ENCODE measurements at places on chromosomes 6 and 20.

DNA sequence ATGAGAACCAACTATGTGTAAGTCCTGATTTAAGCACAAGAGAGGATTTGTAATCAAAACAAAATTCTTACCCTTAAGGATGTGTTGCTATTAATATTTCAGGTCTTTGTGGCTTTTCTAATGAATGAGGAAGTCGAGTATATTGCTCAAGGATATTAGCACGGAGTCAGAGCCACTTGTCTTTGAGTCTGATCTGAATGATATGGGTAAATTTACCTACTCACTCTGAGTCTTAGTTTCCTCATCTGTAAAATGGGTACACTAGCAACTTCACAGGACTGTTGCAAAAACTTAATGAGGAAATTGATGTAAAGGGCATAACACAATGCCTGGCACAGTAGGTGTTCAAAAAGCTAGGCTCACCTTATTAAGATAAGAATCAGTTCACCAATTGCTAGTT lies 30.0 kb upstream of the QKI start:
- no peak for DNase-seq

DNA sequence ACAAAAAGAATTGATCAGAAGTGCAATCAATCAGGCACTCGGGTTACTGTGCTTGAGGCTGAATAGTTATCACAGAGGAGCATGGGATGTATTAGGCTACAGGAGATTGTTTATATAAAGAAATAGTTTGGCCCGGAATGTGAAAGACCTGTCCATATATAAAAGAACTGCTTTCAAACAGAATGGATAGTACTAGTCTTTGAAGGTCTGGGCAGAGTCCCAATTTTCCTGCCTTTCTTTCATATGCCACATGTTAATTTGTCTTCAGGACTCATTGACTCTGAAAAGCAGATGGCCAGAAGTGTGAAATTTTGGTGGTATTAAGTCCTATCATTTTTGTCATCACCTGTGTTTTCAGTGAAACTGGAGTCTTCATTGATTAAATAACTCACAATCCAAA lies 314.5 kb downstream of the EYA4 start:
- DNase-seq, result no peak

GRCh38 chr6:84597238-84597875 lies 167.0 kb downstream of the TBX18 start:
- no peak for DNase-seq

GRCh38 chr6:33114406-33114805 lies 38.6 kb downstream of the HLA-DPB1 start:
- DNase-seq, result no peak

- DNase-seq, result no peak
Measured at GRCh38 chr6:206264-206663, 86.0 kb upstream of the DUSP22 start.

DNA sequence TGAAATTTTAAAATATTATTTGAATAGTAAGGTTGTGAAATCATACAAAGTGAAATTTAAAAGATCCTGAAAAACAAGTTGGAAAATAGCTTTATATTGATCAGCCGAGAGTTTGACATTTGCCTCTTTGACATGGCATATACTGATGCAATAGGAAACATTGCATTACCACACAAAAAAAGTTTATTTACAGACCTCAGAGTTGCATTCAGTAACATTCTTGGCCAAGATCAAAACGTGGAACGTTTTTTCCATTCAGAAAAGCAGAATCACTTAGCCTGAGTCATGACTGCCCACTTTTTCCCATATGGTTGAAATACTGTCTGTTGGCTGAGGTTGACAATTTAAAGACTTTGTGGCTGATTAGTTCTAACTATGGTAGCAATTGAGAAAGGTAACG lies 55.1 kb upstream of the BACH2 start:
- DNase-seq, result no peak

GRCh38 chr20:59752704-59753460 lies 148.5 kb downstream of the PHACTR3 start:
- DNase-seq, result no peak

GRCh38 chr6:3422435-3423070 lies 34.3 kb downstream of the SLC22A23 start:
- DNase-seq, result no peak

DNA sequence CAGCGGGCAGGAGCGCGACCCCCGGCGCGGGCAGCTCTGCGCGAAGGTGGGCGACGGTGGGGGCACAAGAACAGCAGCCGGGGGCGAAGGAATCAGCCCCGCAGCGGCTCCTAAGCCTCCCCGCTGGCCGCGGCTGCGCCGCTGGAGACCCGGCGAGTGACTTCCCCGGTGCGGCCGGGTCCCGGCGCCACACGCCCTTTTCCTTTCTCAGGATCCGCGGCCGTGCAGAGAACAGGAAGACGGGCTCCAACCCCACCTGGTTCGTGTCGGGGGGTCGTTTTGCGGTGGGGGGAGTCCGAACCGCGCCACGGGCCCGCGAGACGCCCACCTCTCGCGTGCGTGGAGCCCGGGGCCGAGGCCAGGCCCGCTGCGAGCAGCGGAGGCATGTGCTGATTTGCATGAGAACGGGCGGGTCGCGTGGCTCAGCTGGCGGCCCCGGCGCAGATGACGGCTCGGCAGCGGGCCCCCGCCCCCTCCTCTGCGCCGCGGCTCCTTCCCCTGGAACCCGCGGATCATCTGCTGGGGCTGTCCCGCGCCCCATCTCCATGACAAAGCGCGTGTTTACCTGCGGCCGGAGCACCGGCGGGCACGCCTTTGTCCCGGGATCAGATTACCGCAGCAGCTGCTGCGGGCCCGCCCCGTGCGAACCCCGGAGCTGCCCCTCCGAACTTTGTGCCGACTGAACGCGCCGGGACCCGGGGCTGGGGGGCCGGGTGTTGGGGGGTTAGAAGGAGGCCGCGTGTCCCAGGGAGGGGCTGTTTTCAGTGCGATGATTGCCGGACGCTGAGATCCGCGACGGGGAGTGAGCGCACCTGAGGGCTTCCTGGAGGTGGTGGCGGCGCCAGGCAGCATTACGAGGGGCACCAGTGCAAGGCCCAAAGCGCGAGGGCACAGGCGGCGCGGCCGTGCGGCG lies 4.9 kb upstream of the DLL1 start:
- DNase-seq, result no peak

- no peak for DNase-seq
Measured at GRCh38 chr20:2585811-2586210, 49.4 kb downstream of the TMC2 start.

- DNase-seq, result no peak
Measured at GRCh38 chr20:37868851-37869333, 34.0 kb upstream of the VSTM2L start.

DNA sequence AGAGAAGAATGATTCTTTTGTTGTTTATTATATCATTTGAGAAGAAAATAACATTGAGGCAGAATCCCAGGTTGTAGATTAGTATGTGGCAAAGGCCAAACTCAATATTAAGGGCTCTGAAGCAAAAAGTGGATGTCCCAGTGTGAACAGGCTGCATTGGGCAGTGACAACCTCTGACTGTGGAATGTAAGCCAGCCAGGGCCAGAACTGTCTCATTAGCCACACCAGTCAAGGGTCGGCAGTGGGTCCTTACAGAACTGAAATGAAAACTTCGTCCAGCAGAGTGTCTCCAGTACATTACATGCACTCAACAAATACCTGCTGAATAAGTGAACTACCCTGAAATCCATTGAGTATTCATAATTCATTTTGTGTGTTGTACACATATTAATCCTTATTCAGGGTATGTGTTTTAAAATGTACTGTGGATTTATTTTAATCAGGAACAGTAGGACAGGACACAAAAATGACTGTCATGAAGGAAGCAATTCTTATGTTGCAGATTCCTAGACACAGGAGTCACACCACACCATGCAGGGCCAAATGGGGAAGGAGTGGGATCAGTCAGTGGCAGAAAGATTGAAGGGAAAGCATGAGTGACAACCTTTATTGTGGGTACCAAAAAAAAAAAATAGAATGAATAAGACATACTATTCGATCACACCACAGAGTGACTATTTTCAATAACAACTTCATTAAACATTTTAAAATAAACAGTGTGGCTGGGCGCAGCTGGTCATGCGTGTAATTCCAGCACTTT lies 64.9 kb upstream of the UTRN start:
- DNase-seq, result no peak

DNA sequence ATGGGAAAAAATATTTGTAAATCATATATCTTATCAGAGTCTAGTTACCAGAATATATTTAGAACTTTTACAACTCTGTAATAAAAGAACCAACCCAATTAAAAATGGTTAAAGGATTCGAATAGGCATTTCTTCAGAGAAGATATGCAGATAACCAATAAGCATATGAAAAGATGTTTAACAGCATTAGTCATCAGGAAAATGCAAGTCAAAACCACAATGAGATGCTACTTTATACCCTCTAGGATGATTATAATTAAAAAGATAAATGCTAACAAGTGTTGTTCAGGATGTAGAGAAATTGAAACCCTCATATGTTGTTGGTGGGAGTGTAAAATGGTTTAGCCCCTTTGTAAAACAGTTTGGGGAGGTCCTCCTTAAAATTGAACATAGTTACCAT lies 94.1 kb downstream of the LRRC1 start:
- DNase-seq, result no peak

DNA sequence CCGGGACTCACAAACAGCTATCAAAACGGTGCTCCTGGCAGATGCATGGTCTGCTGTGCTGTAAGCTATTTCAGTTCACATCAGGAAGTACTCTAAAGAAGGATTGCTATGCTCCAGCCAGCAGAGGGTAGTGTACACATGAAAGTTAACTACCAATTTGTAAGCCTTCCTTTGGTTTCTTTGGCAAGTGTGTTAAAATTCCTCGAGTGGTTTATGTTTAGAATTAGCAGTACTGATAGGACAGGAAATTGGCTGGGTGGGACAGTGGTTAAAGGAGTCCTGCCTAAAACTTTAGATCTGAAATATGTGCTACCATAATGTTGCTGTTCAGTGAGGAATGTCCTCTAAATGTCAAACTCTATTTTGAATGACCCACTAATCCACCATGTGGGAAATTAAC lies 47.4 kb downstream of the TRMT11 start:
- DNase-seq, result peak; percentile 18

- no peak for DNase-seq
Measured at GRCh38 chr6:115612216-115612615, 448.5 kb downstream of the FRK start.

- DNase-seq, result no peak
Measured at GRCh38 chr6:146281651-146282362, 252.9 kb downstream of the GRM1 start.

- DNase-seq, result no peak
Measured at GRCh38 chr6:31568537-31568961, 3.5 kb upstream of the LTA start.

DNA sequence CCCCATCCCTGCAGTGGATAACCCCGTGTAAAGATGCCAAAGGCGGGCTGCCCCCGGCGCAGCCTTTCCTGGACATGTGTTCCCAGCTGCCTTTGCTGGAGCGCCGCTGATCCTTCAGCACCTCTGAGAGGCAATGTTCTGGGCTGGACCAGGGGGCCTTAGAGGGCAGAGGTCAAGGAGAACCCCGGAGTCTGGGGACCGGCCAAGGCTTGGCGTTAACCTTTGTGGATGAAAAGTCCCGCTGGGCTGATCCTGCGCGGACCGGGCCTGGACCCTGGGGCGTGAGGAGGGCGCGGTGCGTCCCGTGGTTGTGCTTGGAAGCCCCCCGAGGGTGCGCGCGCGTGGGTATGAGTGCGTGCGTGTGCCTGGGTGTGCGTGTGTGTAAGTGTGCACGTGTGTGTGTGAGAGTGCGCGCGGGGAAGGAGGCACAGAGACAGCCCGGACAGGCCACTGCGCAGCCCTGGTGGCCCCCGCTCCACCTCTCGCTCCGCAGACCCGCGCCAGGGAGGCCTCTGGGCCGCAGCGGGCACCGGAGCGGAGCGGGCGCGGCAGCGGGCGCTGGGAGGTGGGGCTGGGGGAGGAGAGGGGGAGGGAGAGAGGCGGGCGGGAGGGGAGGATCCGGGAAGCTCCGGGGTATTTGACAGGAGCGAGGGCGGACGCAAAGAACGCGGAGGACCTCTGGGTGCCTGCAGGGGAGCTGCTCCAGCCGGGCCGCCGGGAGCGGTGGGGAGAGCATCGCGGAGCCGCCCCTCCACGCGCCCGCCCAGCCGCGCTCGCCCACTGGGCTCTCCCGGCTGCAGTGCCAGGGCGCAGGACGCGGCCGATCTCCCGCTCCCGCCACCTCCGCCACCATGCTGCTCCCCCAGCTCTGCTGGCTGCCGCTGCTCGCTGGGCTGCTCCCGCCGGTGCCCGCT lies at the start of gene SMOC2:
Gene SMOC2, plus strand, starts transcription at position 665 of the 914 bp plus-strand sequence. Its CDS starts 187 bp downstream, at position 852.
- peak; percentile 27 for DNase-seq

DNA sequence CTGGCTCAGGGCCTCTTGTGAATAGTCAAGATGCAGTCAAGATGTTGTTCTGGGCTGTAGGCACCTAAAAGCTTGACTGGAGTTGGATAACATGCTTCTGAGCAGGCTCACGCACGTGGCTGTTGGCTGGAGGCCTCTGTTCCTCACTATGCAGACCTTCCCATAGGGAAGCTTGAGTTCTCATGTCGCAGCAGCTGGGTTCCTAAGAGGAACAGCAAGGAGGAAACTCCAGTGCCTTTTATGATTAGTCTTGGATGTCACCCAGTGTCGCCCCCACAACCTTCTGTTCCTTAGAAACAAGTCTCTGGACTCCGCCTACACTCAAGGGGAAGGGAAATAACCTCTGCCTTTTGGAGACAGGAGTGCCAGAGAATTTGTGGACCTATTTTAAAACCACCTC lies 210.7 kb downstream of the BCAS1 start:
- no peak for DNase-seq

DNA sequence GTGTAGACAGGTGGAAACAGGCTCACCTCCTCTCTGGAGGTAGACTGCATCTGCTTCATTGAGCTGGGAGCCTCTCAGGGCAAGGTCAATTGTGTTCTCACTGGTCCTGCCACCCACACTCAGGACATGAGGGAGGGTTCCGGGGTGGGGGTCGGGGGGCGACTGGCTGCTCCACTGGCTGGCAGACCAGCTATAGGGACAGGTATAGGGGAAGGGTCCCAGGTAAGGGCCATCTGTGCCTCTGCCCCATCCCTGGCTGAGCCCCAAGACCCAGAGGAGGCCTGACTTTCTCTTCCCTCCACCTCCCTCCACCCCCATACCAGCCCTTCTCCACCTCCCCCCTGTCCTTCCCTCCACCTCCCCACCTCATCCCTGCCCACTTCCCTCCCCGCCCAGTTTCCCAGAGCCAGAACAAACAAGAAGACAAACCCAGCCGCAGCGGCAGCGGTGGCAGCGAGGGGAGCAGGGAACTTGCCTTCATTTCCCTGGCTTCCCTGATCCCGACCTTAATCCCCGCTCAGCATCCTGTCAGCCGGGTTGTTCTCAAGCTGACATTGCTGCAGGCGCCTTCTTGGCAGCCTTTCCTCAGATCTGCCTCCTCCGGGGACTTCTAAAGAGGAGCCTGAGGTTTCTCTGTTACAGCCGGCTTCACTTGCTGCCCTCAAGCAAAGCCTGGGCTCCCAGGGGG lies 18.3 kb upstream of the FOXP4 start:
- peak; percentile 77 for DNase-seq

- no peak for DNase-seq
Measured at GRCh38 chr6:149860513-149860833, 3.7 kb downstream of the LRP11 start.
